Cortex of kidney (tissue), 1 donor: ENCODE measurements at places on chromosomes 7 and 10.

DNA sequence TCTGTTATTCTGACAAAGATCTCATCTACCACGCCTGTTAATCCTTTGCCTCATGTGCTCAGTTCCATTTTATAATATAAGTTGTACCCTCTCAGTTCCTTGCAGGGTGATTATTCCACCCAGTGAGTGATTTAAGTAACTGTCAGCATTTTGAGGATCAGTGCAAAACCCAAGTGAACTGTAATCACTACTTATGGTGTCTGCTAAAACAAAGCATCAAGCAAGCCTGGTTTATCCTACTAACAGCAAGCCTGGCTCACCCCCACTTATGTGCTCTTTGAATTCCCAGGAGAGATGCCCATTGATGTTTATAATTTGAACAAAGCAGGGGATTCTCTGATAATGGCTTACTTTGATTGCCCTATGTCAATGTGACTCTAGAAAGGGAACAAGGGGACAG lies 186.8 kb upstream of the LRGUK start:
- DNase-seq, result no peak

DNA sequence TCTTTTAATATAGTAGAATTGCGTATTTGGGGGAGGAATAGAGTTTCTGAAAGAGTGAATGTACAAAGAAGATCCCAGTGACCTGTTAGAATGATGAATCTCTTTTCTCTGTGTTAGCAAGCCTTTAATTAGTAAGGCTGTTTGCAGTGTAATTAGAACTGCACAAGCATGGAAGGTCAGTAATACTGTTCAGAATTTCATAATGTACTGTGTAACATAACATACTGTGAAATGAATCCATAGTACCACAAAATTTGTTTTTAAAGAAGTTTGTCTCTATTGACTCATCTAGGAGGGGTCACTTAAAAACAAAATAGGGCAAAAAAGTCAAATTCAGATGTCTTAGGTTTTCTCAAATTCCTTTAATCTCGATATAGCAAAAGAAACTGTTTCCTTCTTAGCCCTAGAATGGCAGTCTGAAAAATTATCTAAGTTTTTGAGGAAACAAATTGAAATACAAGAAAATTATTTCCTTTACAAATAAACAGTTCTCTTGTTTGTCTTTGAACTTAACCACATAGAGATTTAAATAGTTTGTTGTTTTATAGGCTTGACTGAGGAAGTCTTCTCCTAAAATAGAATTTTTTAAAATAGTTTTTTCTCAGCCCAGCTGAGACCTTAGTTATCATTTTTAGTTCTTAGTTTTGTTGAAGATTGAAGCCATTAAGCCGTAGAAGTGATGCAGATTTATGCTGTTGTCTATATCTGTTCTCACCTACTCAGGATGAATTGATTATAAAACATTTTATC lies 12.5 kb downstream of the ADK start:
- DNase-seq, result no peak

GRCh38 chr10:109616359-109616980 lies 306.8 kb downstream of the XPNPEP1 start:
- DNase-seq, result no peak

- DNase-seq, result no peak
Measured at GRCh38 chr10:104650072-104650471, 9.0 kb downstream of the SORCS3 start.

GRCh38 chr10:113983552-113983951 lies 60.1 kb upstream of the ADRB1 start:
- no peak for DNase-seq

- no peak for DNase-seq
Measured at GRCh38 chr10:77806511-77807157, 119.9 kb downstream of the DLG5 start.

DNA sequence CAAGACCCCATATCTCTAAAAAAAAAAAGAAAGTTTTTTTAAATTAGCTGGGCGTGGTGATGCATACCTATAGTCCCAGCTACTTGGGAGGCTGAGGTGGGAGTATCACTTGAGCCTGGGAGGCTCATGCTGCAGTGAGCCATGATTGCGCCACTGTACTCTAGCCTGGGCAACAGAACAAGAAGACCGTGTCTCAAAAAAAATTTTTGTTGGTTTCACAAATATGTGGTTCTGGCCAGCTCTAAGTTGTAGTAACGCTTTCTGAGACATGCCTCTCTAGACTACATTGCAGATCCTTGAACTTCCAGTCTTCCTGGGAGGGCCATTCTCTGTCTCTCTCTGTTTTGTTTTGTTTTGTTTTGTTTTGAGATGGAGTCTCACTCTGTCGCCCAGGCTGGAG lies 24.6 kb upstream of the RHBDD2 start:
- no peak for DNase-seq

DNA sequence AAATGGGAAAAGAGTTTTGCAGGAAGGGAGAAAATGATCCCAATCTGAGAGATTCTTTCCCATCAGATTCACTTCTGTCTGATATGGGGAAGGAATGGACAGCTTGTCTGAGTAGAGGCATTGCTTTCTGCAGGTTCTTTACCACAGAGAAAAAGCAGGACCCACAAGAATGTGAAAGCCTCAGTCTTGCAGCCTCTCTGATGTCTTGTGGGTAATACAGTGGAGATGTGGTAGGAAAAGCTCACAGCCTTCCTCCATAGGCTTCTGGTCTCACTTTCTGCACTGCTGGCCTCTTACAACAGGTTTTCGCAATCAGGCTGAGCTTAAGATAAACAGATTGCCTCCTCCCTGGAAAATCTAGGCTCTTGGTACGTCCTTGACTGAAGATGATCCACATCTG lies 551 bp downstream of the IFIT1 start:
- no peak for DNase-seq

DNA sequence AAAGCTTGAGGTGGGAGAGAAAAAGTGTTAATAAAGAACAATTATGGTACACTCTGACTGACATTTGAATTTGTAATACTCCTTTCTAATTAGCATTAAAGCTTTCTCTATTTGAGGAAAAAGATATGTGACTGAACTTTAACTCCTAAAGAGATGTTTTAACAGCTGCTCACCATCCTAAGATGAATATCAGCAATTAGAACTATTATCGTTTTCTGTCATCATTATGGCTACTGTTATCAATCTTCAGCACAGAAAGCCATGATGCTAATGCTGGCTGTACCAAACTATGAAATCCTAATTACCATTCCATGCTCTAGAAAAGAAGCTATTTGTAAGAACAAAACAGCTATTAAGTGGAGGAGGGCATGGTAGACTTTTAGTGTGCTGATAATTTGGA lies 228.8 kb upstream of the CSTF2T start:
- no peak for DNase-seq

DNA sequence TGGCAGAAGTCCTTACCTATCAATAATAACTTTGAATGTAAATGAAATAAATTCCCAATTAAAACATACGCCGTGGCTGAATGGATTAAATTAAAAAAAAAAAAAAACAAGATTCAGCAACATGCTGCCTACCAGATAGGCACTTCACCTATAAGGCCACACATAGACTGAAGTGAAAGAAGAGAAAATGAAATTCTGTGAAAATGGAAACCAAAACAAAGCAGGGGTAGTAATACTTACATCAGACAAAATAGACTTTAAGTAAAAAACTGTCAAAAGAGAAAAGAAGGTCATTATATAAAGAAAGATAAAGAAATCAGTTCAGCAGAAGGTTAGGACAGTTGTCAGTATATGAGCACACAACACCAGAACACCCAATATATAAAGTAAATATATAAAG lies 55.3 kb downstream of the TCAF1 start:
- no peak for DNase-seq

GRCh38 chr10:51698473-51699063 lies 827 bp downstream of the CSTF2T start:
- no peak for DNase-seq

DNA sequence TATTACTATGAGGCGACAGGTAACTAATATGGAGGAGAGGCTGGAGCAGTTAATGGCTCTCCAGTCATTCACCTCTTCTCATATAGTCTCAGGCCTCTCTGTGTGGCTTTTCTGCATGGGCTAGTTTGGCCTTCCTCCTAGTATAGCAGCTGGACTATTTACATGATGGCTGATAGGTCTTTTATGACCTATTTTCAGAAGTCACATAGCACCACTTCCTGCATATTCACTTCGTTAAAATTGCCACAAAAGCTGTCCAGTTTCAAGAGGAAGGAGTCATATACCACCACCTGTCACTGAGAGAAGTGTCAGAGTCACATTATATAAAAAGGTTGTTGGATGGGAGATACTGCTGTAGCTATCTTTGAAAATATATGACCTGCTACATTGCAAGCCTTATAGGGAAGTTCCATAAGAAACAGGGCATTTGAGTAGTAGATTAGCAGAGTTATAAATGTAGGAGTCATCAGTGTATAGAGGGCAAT lies 8.0 kb upstream of the DMTF1 start:
- DNase-seq, result no peak

GRCh38 chr7:103632972-103633371 lies 187.0 kb upstream of the SLC26A5 start:
- no peak for DNase-seq

- no peak for DNase-seq
Measured at GRCh38 chr10:110041479-110041829, 33.7 kb downstream of the ADD3 start.

GRCh38 chr10:88392222-88392621 lies 190.9 kb downstream of the RNLS start:
- no peak for DNase-seq

DNA sequence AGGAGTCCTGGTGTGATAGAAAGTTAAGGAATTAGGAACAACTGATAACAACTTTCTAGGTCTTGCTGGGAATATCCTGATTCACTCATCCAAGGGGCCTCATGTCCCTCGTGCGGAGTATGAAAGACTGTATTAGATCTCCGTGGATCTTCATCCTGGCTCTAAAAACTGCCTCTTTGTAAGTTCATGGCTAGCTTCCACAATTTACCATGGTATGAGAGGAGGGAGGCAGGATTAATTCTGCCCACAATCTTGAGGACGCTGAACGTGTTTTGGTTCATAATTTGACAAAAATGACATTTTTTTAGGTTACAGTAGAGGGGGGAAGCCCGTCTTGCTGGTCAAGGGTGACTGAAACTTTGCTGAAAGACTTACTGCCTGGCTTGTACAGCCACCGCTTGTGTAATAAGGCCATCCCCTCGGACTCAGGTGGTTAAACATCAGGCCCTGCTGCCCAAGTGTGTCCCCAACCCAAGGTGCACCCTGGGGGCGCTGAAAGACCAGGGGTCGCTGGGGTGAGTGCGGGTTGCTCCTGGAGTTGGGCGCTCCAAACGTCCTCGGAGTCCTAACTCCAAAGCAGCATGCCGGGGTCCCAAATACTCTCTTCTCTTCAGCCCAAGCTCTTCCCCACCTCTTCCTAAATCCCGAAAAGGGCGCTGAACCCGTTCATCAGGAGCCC lies 733 bp downstream of the HIBADH start:
- no peak for DNase-seq

- no peak for DNase-seq
Measured at GRCh38 chr7:42254217-42254616, 17.2 kb upstream of the GLI3 start.

- DNase-seq, result no peak
Measured at GRCh38 chr7:44073664-44074348, 8.4 kb upstream of the PGAM2 start.

DNA sequence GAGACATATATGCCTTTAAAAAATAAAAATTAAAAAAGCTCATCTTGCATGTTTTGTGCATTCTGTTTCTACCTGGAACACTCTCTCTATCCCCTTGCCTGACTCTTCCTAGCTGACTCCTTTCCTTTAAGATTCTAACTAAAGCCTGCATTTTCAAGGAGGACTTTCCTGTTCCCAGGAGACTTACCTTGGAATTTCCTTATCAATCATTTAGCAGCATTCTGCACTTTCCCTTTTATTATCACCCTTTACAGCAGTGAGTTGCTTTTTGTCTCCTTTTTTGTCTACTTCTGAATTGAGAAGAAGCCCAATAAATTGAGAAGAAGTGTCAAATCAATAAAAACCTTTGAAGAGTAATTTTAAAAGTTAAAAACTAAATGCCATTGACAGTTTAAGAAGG lies 142.2 kb upstream of the TMEM196 start:
- no peak for DNase-seq

DNA sequence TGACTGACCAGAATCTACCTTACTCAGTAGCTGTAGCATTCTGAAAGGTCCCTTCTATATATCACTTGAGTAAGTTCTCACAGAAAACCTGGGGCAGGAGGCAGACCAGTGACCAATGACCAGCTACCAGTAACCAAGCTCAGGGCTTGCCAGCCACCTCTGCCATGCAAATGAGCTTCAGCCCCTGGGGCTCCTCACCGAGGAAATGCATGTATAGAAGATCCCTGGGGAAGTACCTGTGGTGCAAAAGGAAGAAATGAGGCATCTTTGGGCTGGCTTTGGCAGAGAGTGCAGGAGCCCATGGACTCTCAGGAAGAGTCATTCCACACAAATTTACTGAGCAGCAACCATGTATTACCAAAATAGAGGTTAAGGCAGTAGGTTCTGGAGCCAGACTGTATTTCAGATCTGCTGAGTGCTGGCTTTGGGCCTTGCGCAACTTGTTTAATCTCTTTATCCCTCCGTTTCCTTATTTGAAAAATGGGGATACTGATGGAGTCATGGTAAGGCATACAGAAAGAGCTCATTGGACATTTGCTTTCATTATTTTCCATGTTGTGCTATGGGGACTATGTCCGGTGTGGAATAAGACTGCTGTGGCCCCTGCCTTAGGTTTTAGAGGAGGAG lies 41.1 kb upstream of the FAM204A start:
- DNase-seq, result no peak

DNA sequence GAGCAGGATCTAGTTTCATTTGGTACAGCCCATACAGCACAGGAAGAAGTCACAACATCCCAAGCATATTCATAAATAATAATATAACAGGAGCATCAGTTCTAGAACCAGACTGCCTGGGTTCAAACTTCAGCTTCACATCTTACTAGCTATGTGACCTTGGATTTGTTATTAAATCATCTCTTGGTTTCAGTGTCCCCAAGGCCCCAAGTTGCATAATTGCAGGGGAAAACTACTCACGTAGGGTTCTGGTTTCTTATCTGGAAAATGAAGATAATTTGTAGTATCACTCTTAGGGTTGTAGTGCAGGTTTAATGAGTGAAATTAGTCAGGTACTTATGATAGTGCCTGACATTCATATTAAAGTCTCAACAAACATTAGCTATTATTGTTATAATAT lies 5.5 kb upstream of the IQUB start:
- DNase-seq, result no peak

DNA sequence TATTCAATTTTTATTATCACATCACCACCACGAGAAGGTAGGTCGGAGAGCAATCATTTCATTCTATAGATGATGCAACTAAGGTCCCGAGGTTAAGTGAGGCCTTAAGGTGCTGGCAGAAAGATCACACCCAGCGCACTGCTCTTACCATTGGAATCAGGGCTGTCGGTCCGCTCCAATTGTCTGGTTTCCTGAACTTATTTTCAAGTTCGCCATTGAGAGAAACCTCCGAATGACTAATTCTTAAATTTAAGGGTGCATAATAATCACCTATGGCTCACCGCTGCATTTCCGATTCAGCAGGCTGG lies 625 bp upstream of the GSTO2 start:
- no peak for DNase-seq

DNA sequence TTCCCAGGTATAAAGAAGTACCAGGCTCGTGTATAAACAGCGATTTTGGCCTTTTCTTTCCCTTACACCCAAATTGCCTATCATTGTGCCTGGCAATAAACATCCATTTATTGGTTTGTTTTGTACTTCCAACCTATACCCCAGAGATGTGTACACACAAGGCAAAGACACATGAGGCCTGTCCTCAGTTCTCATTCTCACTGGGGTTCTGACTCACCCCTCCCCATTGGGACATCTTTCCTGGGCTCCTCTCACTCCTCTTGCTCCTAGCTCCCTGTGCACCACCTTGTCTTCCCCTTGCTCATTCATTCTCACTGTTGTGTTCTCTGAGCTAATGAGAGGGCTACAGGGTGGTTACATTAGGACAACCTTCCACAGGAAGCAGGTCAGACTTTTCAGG lies 240.7 kb downstream of the ANK3 start:
- DNase-seq, result no peak

GRCh38 chr10:119853574-119853973 lies 19.1 kb downstream of the MCMBP start:
- no peak for DNase-seq
